Keratinocyte (primary cell): ENCODE measurements at places on chromosomes 6 and 20. TPM values are rescaled to one million over a fixed set of nuclear protein-coding genes. Genes with fewer than 3 reads are reported as not detected.

Gene PRKN
- polyA plus RNA-seq, result 0.19 to 0.67 TPM (median 0.55 TPM) in 3 replicates

GRCh38 chr6:13709689-13710551 is 1.7 kb downstream of the RANBP9 start:
- no peak for DNase-seq

DNA sequence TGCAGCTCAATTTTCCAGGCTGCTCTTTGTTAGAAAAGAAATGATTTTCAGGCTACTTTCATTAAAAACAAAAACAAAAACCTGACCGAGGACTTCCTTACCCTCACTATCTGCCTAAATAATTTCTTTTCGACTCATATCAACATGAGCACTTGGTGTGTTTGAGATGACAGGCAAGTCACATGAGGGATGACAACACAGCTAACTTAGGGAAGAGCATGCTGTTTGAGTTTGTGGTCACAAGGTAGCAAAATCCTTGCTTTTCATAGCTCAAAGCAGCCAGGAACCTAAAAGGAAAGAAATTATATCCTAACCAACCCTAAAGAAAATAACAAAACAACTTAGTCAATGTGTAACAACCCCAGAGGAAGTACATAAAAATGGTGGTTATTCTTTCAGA is 459.5 kb downstream of the KIF16B start:
- no peak for DNase-seq

GRCh38 chr6:139515511-139515910 is 141.1 kb upstream of the CITED2 start:
- no peak for DNase-seq

Gene PPP1R3G
- 0.01 to 0.06 TPM (median 0.02 TPM) in 3 replicates for polyA plus RNA-seq

Gene BPIFA1
- polyA plus RNA-seq, result not detected in 3 replicates

Gene TRAPPC3L
- 0.19 to 0.31 TPM (median 0.28 TPM) in 3 replicates for polyA plus RNA-seq

GRCh38 chr6:140779341-140779740 is 1353.4 kb upstream of the GJE1 start:
- peak; percentile 44 for DNase-seq

Gene SAMD3
- polyA plus RNA-seq, result 2.9 to 7.0 TPM (median 5.4 TPM) in 3 replicates
